ENCODE measurements at places on chromosomes 7 and 10. TPM values are rescaled to one million over a fixed set of nuclear protein-coding genes. Genes with fewer than 3 reads are reported as not detected.

ADGRA1 gene
- total RNA-seq, result not detected

HOXA13 gene
- not detected for total RNA-seq

DENND2A gene
- total RNA-seq, result 0.12 TPM

CPEB3 gene
- 3.6 TPM for total RNA-seq

GRCh38 chr7:111869280-111869679 is 307.0 kb upstream of the IMMP2L start:
- no peaks in the 10 kb centered on the region for H3K27me3 ChIP-seq
- no peak overlapping the region for H3K27ac ChIP-seq
- H3K4me3 ChIP-seq, result no peak overlapping the region
- no peak for DNase-seq
- H3K4me1 ChIP-seq, result no peaks in the 10 kb centered on the region

GRCh38 chr7:135661311-135662122 is 797 bp upstream of the STMP1 start:
- peaks cover 19% of the 10 kb centered on the region for H3K4me1 ChIP-seq
- no peak for DNase-seq
- no peaks in the 10 kb centered on the region for H3K36me3 ChIP-seq
- H3K27ac ChIP-seq, result peak overlapping the region; percentile 63
- H3K27me3 ChIP-seq, result no peaks in the 10 kb centered on the region

All from natural killer cell (primary cell).